ENCODE measurements at places on chromosomes 12 and 14.

- DNase-seq: no peak
These were observed 52.9 kb downstream of the PPP4R4 start for GRCh38 chr14:94227029-94227428.

- no peak for DNase-seq
These were observed 23.0 kb downstream of the SCYL2 start for GRCh38 chr12:100290016-100290415.

DNA sequence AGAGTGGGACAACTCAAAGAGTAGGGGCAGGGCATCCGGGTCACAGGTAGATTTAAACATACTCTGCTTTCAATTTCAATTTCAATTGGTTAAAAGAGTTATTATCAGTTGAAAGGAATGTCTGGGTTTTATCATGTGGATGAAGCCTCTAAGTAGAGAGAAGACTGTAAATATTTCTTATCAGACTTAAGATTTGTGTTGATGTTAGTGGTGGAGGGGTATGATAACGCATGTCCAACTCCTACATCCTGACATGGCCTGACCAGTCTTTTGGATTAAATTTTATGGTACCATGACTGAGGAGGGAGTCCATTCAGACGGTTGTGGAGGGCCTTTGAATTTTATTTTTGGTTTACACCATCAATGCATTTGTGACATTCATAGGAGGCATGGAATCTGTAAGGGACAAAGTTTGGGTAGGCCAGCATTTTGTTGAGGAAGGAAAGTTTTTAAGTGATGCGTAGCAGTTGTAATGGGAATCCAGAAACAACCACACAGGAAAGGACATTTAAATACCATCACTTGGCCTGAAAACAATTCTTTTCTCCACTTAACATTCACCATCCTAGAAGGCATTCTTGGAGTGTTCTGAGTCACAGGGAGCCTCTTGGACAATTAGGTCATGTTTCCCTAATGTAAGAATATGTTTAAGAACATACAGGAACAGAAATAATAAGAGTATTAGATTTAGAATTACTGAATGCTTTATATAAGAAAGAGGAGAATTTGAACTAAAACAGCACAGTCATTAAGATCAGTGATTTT is 371.9 kb downstream of the ATP23 start:
- no peak for DNase-seq

- no peak for DNase-seq
These were observed 4.9 kb downstream of the PHLDA1 start for GRCh38 chr12:76026643-76027063.

GRCh38 chr12:16350682-16351081 is 3.2 kb downstream of the MGST1 start:
- DNase-seq: no peak

DNA sequence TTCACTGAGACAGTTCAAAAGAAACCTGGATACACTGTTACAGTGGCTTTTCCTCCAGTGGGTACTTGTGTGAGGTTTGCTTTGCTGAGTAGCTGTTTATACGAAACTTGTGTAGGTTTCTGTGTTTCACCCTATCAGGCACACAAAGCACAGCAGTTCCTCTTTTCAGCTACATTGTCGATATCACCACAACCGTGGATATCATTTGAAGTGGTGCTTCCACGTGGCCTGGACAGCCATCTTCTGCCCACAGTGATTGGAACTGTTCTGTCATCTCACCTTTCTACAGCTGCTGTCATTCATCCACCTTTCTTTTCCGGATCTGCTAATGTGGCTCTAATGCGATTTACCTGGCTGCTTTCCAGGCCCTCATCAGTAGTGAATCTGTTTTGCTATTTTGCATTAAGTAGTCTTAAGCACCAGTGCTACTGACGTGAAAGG is 368.8 kb downstream of the SYT1 start:
- DNase-seq: no peak

- DNase-seq: no peak
These were observed 389.9 kb downstream of the ADAMTS20 start for GRCh38 chr12:43162138-43162537.

GRCh38 chr12:5163661-5164060 is 120.0 kb downstream of the KCNA5 start:
- DNase-seq: no peak

- no peak for DNase-seq
These were observed 9.5 kb upstream of the RERG start for GRCh38 chr12:15230751-15231150.

GRCh38 chr12:57270966-57271470 is 20.0 kb upstream of the STAC3 start:
- DNase-seq: no peak

DNA sequence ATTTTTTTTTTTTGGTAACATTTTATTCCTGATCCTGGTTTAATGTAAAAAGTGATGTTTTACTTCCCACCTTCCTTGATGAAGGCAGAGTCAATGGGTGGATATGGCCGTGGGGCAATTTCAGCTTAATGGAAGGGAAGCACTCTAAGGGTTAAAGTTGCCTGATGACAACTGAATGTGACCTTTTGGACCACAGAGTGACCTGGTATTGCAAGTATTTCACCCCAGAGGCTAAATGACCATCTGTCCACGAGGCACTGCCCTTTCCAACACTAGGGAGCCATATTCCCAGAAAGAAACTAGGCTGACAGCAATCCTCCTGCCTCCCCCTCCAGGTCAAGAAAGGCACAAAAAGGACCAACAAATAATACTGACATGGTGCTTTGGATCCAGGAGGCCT is 4.8 kb downstream of the CCDC177 start:
- DNase-seq: no peak

- no peak for DNase-seq
These were observed 8.9 kb downstream of the FUT8 start for GRCh38 chr14:65421201-65421981.

- peak; percentile 61 for DNase-seq
These were observed 59.9 kb downstream of the IRF2BPL start for GRCh38 chr14:76968621-76969063.

GRCh38 chr12:3236345-3237187 is 159.4 kb downstream of the TSPAN9 start:
- peak; percentile 52 for DNase-seq

DNA sequence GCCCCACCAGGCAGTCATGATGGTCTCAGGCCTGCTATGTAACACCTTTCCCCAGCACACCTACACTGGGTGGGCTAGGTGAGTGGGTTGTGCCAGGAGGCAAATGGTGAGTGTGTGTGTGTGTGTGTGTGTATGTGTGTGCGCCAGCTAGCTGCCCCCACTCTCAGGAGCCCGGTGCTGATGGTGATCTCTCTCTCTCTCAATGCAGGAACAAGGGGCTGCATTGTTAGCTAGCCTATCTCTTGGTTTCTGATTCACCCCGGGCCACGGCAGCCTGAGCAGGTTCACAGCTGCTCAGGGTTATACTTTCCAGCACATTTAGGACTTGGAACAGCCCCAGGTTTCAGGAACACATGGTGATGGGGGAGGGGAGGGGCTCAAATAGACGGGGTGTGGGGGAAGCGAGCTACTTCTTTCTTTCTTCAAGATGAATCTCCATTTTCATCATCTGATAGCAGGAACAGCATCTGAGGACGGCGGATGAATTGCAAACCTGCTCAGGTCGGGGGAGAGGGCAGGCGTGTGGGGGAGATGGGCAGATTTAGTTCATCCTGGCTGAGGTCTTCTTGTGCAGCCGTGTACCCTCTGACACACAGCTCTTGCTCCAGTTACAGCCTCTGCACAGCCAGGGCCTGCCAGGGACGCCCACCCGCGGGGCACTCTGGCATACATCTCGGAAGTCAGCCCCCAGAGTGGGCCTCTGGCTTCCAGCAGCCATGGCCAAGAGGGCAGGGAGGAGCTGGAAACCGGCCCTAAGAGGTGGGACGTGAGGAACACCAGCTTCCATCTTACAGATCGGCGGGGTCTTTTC is 137.6 kb downstream of the ZFP36L1 start:
- DNase-seq: no peak

- no peak for DNase-seq
These were observed 585.6 kb upstream of the MIS18BP1 start for GRCh38 chr14:45838597-45838996.

DNA sequence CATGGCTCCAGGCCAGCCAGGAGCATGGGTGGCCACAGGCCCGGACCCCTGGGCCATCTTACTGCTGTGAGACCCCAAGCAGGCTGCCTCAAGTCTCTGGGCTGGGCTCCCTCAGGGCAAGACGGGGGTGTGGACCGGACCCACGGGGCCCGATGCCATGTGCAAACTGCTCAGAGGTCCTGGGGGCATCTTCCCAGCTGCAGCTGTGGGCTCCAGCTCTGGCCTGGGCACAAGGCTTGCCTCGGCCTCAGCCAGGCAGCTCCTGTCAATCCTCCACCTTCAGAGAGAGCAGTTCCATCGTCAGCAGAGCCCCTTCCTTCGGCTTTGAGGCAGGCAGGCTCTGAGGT is 12.4 kb upstream of the GPR132 start:
- DNase-seq: no peak

- DNase-seq: no peak
These were observed 100.5 kb downstream of the ALG10B start for GRCh38 chr12:38417101-38417500.

GRCh38 chr12:68479261-68479895 is 131.3 kb upstream of the RAP1B start:
- no peak for DNase-seq

- peak; percentile 91 for DNase-seq
These were observed at the start of gene SNW1 for GRCh38 chr14:77760381-77761204. TSS of gene SNW1 (minus strand) at chr14:77761156. CDS start at chr14:77761127, 29 bp downstream.

GRCh38 chr12:53624458-53624857 is 1.7 kb downstream of the ATF7 start:
- no peak for DNase-seq

DNA sequence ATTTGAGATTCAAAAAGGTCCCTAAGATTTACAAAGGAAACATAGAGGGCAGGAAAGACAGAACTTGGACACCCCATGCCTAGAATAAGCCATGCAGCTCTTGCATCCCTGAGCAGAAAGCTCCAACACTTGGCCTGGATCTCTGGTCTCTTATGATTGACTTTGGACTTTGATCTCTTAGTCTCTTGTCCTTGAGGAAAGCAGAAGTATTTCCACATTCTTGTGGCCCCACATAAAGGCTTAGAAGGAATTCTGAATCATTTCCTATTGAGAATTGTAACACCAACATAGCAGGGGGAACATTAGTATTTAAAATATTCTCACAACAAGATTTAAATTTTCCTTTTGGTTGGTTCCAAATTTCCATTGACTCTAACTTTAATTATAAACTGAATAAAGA is 283.7 kb upstream of the PRKD1 start:
- DNase-seq: no peak

- no peak for DNase-seq
These were observed 6.7 kb upstream of the CD163L1 start for GRCh38 chr12:7450667-7451066.

DNA sequence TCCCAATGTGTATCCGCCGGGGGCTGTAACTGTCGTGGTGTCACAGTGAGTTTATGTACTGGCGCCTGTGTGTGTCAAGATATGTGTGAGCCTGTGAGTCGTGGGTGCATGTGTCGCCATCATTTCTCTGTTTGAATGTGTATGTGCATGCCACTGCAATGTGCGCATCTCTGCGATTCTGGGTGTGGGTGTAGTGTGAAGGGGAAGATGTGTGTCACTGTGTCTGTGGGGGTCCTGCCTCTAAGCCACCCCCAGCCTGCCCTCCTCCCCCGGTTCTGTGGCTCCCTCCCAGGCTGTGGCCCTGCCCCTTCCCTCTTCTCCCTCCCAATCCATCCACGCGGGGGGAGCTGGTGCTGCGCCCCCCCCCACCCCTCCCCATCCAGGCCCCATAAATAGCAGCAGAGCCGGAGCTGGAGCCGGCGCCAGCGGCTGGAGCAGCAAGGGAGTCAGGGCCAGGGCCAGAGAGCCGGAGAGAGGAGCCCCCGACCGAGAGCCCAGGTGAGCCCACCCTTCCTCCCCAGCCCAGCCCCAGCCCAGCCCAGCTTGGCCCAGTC is at the start of gene CPNE6:
CPNE6 (plus strand) TSS at position 419 of the 554 bp plus-strand sequence. CDS start 1,375 bp downstream, outside the sequence.
- no peak for DNase-seq

GRCh38 chr14:98162856-98163805 is 1108.9 kb downstream of the BCL11B start:
- DNase-seq: no peak

- DNase-seq: no peak
These were observed 26.4 kb downstream of the HCFC2 start for GRCh38 chr12:104090685-104091084.

GRCh38 chr12:53963434-53964314 is 9.0 kb downstream of the HOXC12 start:
- no peak for DNase-seq

- no peak for DNase-seq
These were observed 5.0 kb upstream of the SETD1B start for GRCh38 chr12:121798787-121799155.

DNA sequence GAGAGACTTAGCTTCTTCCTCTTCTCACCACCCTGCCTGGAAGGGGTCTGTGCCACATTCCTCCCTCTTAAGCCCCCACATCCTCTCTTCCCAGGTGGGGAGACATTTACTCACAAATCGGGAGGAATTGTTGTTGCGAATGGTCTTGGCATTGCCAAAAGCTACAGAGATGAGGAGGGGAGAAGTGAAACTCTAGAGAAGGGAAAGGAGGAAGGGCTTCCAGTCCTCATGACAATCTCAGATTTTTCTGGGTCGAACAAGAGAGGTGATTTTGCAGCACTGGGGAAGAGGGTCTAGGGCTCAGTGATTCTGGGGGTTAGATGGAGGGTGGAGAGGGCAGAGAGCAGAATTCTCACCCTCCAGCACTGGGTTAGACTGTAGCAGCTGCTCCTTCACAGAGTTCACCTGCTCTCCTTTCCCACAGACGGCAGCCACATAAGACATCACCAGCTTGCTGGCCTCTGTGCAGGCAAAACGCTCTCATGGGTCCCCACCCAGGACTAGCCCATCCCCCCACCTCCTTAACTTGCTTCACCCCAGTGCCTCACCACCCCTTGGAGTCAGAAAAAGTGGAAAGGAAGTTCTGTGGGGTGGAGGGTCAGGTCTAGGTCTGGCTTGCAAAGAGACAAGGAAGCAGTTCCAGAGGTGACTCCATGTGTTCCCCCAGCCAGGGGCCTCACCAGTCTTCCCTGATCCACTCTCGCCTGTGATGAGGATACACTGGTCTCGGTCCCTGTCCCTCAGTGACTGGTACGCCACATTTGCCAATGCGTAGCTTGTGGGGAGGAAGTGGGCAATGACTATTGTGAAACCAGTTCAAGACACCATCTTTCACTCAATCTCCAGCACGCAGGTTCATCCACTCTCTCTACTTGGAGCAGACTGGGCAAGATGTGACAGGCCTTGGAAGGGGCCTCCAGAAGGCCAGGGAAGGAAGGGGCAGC is 2.7 kb downstream of the MYO1A start:
- no peak for DNase-seq

- DNase-seq: no peak
These were observed 574 bp upstream of the CRADD start for GRCh38 chr12:93676408-93677194.

GRCh38 chr12:31989571-31990362 is 30.6 kb downstream of the RESF1 start:
- no peak for DNase-seq

GRCh38 chr12:50074936-50075807 is 10.0 kb upstream of the SMARCD1 start:
- DNase-seq: peak; percentile 93

DNA sequence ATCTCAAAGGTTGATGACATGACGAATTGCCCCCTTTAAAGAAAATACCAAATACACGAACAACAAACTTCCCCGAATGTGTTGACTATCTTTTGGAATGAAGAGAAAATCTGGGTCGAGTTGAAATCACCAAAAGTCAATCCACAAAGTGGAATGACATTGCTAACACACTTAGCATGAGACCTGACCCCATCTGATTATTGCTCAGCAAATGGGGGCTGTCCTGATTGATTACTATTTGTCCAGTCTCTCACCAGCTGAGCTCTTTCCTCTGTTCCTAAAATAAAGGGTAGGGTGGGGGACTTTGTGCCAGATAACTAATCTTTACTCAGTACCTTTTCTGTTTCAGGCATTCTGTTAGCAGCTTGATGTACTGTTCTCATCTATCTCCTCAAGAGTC is 223.4 kb downstream of the APAF1 start:
- no peak for DNase-seq

All from WTC11 (cell line).